DMS 273 treated with DMSO at 0.1 percent for 48 hours (cell line): ENCODE measurements at places on chromosomes 7 and 10.

DNA sequence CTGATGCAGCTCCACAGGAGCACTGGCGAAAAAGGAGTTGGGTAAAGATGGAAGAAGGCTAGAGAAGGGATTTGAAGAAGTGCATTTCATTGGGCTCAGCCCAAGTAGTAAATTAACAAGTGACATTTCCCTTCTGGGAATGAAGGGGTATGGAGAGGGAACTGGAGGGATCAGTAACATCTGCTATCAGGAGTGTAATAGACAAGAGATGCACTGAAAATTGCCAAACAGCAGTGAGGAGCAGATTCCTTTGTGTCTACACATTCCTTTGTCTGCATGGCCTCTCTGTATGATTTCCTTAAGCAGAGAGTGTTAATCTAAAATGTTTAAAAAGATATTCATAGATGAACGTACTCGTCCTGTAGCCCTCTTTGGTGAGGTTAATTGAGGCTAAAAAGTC, 148.2 kb upstream of the FERD3L start:
- no peak for DNase-seq

DNA sequence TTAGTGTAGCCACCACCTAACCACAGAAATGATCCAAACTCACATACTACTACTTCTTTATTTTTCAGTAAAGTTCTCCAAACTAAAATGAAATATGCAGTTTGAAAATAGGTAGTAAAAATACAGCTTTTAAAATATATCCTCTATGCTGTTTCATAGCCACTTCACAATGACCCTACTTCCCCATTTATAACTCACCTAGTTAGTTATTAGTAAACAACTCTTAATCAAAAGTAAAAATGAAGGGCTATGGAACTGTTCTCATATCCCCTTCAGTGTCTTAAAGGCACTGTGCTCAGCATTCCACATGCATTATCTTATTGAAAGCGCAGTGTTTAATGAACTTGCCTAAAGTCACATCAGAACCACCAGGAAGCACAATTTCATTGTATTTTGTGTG, 43.5 kb downstream of the KMT2C start:
- no peak for DNase-seq

DNA sequence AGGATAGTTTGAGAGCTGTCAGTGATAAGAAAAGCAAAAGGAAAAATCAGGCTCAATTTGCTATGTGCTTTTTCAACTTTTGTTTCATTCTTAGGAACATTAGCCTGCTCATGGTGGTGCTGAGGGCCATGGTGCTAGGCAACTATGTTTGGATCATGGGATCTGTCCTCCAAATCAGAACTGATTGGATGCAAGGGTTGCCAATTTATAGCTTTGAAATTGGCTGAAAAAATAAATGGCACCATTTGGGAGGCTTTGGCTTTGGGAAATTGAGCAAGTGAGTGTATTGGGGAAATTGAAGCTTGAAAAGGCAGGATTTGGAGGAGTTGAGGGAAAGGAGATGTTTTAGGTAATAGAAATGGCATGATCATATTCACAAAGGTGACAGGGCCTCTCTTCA, 103.8 kb downstream of the CYP26A1 start:
- no peak for DNase-seq

- DNase-seq, result peak; percentile 1
Measured at GRCh38 chr10:36677431-36677768, 448.0 kb upstream of the ANKRD30A start.

DNA sequence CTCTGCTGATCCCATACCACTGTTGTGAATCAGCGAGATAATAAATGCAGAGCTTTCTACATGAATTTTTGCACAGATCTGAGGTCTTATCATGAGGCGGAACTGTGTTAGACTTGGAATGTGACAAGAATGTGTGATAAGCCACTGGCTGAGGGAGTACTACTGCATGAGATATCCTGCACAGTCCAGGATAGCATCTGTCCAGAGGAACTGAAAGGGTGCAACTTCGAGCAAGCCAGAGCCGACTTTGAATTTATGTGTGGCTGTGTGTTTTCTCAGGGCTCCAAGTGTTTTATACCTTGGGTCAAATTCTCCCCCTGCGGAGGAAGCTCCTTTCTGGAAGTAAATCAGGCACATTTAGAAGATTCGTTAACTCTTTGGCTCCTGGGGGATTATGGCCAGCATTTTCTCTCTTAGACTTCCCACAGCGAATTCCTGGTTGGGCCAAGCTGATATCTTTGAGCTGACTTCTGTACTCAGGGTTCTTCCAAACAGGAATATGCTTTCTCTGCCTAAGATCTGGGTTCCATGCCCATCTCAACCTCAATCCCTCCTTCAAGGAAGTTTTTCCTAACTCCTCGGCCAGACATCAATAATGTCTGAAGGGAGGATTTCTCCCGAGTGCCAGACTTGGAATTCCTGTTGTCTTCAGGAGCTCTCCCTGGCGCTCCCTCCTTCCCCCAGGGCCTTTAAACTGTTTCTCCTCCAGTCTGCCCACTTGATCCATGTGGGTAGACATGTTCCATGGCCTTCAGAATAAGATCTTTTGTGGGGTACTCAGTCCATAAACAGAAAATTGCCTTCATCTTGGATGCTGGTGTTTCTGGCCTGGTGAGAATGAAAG, 2.5 kb upstream of the MEST start:
- no peak for DNase-seq

- no peak for DNase-seq
Measured at GRCh38 chr7:94632338-94633013, 23.5 kb downstream of the SGCE start.

DNA sequence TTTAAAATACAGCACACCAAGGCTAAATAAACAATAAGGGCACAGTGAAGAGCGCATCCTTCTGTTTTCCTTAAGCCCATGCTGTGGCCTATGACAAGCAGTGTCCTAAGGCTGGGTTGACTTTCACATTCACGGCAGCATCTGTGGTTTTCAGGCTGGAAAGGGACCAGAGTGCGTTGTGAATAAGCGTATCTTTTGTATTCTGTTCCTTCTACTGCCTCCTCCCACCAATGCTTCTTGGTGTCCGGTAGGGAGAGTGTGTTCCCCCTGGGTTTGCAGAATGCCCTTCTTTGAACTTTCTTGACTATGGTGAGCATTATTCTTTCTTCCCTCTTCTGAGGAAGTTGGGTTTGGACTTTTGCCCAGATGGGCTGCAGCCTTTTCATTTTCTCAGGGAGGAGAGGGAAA, 73.6 kb downstream of the ABCA13 start:
- no peak for DNase-seq
